Astrocyte of the spinal cord (primary cell): ENCODE measurements at places on chromosomes 3 and 15.

GRCh38 chr3:116980099-116980498 is 270.5 kb downstream of the TUSC7 start:
- DNase-seq: no peak

GRCh38 chr15:39573844-39574243 is 7.0 kb upstream of the THBS1 start:
- no peak for DNase-seq

GRCh38 chr15:92079647-92080255 is 226.2 kb downstream of the SLCO3A1 start:
- no peak for DNase-seq

DNA sequence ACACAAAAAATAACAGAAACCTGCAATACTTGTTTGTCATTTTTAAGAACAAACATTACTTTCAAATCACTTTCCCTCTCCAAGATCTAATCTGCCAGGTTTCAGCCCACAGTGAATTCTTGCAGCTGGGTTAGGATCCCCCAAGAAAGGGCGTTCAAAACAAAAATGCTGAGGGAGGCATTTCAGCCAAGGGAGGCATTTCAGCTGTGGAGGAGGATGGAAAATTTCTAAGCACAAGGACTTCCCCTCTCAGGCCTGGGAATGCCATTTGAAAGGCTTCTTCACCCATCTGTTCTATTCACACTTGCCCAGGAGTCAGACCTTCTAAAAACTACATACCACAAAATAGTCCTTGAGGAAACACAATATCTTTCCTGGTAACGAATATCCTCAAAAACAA is 69.1 kb downstream of the P3H2 start:
- no peak for DNase-seq

GRCh38 chr3:108416111-108416869 is 94.1 kb downstream of the MYH15 start:
- no peak for DNase-seq

- DNase-seq: no peak
Observed at GRCh38 chr15:69757186-69757585, 304.6 kb downstream of the RPLP1 start.

GRCh38 chr3:67858492-67858891 is 204.1 kb upstream of the SUCLG2 start:
- no peak for DNase-seq
